Caudate nucleus (tissue), 63 donors: ENCODE measurements at places on chromosomes 16 and 17.

DNA sequence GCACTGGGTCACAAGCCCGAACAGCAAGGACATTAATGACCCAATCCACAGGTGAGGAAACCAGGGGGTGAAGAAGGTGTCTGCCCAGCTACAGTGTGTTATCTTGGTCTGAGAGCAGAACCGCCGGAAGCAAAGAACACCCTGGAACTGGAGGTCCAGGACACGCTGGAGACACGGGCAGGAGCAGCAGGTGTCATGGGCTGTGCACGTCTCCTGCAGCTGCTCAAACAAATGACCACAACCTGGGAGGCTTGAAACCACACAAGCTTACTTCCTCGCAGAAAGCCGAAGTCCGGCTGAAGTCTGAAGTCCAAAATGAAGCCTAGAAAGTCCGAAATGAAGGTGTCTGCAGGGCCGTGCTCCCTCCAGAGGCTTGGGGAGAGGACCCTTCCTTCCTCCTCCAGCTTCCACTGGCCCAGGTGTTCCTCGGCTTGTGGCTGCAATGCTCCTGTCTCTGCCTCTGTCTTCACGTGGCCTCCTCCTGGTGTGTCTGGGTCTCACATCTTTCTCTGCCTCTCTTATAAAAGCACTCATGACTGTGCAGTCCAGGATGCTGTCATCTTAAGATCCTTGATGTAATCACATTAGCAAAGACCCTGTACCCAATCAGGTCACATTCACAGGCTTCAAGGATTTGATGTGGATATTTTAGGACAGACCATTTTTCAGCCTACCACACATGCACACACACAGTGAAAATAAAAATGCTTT lies 351.2 kb downstream of the C16orf95 start:
- no peak for DNase-seq

GRCh38 chr17:36024106-36024869 lies 6.5 kb upstream of the CCL23 start:
- no peak for DNase-seq

DNA sequence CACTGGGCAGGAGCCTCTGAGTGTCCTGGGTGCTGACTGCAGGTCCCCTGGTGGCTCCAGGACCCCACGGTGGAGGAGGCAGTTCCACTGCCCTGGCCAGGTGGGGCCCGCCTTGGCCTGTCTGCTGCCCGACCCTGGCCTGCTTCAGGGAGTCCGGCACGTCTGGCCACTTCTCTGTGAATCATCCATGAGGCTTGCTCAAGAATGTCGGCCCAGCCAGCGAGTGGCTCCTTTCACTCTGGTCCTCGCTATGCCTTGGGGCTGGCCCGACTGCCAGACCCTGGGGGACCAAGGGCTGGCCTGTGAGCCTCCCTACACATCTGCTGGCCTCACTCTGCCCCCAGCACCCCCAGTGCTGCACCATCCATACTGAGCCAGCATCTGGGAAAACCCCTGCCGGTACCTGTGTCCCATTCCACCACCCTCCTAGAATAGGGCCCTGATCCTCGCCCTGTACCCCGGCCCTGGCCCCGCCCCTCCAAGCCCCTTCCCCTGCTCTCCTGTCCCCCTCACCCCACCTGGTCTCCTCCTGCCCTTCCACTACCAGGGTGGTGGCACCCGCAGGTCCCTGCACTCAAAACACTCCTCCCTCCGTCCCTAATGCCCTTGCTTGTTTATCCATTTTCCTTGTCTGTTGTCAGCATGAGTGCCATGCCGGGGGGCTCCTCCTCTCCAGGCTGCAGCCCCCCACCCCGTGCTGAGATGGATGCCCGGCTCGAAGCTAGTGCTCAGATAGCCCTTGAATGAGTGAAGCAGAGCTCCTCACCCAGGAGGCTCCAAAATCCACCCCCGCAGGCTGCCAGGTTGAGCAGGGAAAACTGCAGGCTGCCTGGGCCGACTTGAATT lies 35.5 kb downstream of the ADCY7 start:
- no peak for DNase-seq

- DNase-seq = no peak
Observed at GRCh38 chr16:20830372-20830771, 24.0 kb downstream of the REXO5 start.

DNA sequence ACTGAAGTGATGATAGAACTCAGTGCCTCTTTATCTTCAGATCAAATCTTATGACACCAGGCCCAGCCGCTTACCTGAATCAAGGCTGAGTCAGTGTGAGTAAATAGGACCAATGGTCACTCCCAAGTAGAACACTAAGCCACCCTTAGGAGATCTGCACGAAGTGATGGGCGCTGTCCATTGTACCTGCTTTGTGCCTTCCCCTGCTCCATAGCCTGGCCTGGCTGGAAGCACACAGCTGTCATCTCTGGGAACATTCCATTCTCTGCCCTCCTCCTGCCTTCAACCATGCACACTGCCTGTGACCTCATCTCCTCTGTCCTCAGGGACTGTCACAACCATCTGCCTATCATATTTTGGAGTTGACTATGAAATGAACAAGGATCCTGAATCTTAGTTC lies 279.5 kb upstream of the ASIC2 start:
- DNase-seq = no peak

- DNase-seq = peak; percentile 1
Observed at GRCh38 chr16:79253100-79253631, 347.4 kb downstream of the MAF start.

DNA sequence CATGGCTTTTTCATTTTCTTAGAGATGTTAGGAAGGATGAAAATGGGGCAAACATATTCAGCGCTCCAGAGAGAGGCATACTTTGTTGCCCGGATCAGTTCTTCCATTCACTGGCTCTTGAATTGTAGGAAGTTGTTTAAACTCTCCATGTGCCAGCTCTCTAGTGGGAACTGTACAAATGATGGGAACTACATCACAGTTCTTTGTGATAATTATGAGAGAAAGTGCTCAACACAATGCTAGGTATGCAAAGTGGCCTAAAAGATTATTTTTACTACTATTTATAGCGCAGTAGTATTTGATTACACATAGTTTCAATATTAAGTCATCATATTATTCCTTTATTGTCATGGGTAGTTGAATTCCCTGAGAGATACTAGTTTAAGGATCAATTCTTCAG lies 268.5 kb downstream of the RBFOX1 start:
- DNase-seq = no peak

DNA sequence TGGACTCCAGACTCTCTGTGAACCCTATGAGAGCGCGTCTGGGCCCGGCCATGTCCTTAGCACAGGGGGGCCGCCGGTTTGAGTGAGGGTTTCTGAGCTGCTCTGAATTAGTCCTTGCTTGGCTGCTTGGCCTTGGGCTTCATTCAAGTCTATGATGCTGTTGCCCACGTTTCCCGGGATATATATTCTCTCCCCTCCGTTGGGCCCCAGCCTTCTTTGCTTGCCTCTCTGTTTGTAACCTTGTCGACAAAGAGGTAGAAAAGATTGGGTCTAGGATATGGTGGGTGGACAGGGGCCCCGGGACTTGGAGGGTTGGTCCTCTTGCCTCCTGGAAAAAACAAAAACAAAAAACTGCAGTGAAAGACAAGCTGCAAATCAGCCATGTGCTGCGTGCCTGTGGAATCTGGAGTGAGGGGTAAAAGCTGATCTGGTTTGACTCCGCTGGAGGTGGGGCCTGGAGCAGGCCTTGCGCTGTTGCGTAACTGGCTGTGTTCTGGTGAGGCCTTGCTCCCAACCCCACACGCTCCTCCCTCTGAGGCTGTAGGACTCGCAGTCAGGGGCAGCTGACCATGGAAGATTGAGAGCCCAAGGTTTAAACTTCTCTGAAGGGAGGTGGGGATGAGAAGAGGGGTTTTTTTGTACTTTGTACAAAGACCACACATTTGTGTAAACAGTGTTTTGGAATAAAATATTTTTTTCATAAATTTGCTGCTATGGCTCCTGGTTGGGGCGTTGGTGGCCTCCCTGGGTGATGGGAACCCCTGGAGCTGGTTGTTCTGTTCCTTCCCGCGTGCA lies 23.1 kb downstream of the STAT5A start:
- DNase-seq = no peak

GRCh38 chr17:35683591-35683990 lies 47.8 kb upstream of the RASL10B start:
- no peak for DNase-seq

DNA sequence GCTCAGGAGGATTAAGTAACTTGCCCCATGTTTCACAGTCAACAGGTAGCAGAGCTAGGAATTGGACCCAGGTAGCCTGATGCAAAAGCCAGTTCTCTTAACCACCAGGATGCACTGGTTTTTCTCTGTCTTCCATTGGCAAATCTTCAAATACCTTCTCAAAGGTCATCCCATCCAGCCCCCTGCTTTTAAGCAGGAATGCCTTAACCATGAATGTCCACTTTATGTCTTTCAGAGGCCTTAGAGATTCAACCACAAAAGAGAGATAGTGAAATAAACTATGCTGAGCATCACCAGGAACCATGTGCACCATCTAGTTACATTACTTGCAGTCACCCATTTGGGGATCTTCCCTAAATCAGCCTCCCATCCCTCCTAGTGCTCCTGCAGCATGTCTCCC lies 94.3 kb downstream of the C17orf67 start:
- DNase-seq = no peak

DNA sequence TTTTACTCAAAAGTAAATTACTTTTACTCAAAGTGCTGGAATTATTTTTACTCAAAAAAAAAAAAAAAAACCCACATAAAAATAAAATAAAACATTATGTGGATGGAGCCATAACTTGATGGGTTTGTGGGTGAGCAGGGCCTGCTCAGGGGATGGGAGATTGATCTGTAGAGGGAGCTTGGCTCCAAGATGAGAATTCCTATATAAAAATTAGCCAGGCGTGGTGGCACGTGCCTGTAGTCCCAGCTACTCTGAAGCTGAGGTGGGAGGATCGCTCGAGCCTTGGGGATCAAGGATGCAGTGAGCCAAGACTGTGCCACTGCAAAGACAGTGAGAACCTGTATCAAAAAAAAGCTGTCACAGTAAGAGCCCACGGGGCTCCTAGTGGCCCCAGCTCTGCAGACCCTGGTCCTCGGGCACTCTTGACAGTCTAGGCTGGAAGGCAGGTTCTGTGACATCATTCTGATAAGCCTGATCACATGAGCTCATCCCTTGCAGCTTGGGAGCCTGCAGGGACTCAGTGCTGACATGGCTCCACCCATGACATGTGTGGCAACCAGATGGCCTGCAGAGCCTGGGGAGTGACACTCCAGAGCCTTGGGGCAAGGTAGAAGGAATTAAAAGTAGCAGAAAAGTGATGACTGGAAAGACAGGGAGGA lies 42.5 kb downstream of the ST3GAL2 start:
- DNase-seq = no peak

- no peak for DNase-seq
Observed at GRCh38 chr16:87434146-87434667, 42.1 kb downstream of the MAP1LC3B start.

- no peak for DNase-seq
Observed at GRCh38 chr17:80138856-80139426, 8.0 kb downstream of the EIF4A3 start.

DNA sequence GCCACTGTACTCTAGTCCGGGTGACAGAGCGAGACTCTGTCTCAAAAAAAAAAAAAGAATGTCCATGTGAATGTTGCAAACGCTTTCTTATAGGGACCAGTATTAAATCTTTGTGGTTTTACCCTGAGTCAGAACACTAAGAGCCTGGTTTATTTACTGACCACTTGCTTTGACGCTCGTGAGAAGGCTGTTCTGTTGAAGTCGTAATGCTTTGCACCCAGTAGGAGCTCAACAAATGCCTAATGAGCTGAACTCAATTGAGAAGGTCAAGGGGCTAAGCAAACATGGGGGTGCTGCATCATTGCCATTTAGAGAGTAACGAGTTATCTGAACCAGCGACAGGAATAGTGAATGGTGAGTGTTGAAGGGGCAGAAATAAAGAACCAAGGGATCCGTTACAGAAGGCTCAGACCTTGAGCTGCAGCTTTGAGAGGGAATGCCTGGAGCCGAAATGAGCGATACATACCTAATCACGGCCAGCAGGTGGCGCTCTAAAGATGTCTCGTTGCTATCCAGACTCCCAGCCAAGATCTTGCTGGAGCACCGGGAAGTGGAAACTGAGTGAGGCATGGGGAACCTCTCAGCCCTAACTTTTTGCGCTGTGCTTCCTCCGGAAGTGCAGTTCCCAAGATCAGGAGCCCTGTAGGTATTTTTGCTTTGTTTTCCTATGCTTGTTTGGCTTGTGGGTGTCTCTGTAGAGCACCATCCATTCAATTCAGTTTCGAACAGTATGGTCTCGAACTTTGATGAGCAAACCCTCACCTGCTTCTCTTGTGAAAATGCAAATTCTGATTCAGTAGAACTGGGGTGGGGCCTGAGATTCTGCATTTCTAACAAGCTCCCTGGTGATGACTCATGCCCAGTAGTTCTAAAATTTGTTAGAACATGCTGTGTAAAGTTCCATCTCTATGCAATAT lies 12.6 kb upstream of the RNF222 start:
- peak; percentile 43 for DNase-seq
